Thoracic aorta (tissue), 2 donors: ENCODE measurements at places on chromosomes 5 and 9.

DNA sequence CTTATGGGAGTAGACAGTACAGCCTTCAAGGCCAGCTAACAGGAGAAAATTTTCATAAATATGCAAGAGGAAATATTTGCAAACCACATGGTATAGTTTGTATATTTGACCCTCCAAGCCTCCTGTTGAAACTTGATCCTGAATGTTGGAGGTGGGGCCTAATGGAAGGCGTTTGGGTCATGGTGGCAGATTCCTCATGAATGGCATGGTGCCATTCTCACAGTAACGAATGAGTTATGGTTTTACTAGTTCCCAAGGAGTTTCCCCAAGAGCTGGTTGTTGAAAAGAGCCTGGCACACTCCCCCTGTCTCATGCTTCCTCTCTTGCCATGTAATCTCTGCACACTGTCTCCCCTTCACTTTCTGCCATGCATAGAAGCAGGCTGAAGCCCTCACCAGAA, 3.3 kb upstream of the PAIP1 start:
- DNase-seq: no peak

DNA sequence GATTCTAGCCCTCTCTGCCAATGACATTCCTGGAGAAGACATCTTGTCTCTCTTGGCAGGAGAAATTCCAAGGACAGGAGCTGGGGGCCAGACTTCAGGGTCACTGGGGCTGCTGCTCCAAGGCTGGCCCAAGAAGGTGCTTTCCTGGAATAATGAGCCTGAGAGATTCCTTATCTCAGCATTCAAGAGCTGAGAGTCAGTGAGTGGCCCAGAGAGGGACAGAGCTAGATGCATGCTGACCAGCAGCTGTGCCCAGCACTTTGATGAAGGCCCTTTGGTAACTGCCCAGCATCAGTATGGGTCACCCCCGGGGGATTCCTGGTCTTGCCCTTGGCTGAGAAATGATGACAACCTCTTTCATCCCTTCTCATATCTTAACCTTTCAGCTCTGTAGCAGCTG, 47.7 kb upstream of the CTNNA1 start:
- no peak for DNase-seq

DNA sequence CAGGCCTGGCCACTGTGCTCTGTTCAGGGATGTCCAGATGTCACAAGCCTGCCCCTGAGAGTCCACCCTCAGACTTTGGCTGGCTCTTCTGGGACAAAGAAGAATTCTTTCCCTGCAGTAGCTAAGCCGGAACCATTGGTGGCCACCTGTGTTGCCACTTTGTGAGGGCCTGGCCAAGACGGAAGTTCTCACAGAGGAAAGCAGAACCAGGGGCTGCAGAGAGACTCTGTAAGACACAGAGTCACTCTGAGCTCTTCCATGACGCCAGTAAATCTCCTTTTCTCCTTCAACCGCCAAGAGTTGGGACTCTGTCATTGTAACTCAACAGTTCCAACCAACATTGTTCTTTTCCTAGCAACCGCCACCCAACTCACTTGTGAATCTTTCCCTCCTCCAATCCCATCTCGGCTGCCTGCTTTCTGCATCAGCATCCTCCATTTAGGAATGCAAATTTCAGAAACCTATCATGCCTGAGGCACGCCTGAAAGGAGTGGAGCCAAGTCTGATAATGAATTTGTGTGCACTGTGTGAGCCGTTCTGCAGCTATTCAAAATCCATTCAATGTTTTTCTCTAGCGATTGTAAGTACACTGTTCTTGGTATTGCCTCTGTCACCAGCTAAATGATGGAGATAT, 37.8 kb upstream of the ATP6V1G1 start:
- DNase-seq: no peak

DNA sequence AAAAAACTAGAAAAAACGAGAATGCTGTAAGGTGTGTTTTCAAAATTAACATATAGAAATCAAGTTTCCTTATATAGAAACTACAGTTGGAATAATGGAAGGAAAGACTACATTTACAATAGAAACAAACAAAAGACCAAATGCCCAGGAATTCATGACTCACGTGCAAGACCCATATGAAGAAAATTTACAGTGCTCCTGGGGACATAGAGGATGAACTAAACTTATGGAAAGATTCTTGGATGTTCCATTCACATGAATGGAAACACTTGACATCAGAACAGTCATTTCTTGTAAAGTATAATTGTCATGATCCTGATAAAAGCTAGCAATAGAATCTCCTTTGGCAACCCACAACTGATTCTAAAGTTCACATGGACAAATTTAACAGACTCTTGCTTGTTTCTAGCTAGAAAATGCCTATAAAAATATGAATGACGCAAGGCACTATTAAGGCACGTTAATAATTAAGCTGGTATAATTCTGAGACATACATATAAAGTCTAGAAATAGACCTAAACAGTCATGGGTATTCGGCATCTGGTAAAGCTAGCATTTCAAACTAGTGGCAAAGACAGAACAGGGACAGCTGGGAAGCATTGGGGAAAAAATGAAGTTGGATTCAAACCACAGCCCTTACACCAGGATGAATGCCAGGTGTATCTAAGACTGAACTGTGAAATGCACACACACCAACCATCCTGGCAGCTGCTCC, 5.1 kb upstream of the ZFP62 start:
- no peak for DNase-seq

DNA sequence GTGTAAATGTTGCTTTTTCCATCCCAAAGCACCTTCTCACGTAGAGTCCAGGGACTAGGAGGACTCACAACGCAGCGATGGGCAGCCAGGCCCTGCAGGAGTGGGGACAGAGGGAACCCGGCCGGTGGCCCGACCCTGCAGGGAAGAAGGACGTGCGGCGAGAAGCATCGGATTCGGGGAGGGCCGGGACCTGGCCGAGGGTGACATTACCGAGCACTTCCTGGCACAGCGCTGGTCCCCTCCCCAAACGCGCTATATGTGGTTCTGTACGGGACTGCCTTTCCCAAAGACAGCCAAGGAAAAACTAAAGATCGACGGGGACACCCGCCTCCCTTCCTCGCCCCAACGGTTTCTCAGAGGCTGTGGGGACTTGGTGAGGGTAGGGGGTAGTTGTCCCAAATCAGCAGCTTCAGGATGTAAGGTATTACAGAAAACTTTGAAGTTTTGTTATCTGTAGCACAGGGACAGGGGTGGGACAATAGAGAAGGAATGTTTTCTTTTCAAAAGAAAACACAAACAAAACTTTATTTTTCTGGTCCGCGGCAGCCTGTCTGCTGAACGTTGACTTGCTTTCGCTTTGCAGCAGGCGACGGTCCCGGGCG, 887 bp upstream of the MAP3K1 start:
- no peak for DNase-seq

DNA sequence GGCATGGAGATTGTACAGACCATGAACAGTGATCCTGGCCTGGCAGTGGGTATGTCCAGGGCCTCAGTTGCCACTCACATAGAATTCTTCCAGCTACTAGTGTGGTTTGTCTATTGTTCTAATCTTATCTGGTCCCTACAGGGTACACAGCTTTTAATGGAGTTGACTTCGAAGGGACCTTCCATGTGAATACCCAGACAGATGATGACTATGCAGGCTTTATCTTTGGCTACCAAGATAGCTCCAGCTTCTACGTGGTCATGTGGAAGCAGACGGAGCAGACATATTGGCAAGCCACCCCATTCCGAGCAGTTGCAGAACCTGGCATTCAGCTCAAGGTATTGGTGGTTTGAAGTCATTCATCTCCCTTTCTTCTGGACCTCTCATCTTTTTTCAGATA, 43.8 kb downstream of the THBS4 start:
- no peak for DNase-seq

DNA sequence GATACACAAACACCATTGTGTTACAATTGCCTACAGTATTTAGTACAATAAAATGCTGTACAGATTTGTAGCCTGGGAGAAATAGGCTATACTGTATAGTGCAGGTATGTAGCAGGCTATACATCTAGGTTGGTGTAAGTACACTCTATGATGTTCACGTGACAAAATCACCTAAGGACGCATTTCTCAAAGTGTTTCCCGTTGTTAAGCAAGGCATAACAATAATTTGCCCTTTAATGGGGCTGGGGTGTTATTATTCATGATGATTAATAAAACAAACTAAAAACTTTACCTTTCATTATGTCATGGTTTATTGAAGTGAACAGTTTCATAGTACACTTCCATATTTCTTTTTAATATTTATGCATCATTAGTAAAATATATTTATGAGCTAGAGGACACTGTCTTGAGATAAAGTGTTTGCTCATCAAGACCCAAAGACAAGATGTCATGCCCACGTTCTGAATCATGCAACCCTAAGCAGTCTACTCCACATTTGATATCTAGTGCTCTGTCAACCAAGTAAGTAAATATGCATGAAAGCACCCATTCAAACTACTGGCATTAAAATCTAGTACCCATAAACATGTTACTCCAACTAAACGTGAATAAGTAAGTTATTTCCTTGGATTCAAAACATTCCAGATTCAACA, 220.5 kb downstream of the NR2F1-AS1 start:
- DNase-seq: no peak

DNA sequence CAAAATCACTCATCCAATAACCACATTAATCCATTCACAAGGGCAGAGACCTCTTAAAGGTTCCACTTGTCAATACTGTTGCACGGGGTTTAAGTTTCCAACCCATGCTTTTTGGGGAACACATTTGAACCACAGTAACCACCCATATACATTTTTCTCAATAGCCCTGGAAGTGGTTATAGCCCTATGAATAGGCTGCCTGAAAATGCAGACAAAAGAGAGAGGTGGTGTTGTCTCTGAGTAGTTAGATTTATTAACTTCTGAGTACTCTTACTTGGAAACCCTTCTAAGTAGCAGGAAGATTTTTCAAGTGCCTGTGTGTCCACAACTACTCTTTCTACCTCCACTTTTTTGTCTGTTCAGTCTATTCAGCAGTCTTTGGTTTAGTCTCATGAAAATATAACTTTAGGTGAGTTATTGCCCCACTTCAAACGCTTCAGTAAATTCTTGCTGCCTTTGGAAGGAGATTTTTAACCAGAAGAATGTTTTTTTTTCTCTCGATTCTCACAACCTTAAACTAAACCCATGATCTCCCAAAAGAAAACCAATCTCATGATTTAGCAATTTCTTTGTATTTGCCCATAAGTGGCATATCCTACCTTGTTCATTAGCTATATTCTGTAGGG, 42.6 kb downstream of the ARHGEF28 start:
- DNase-seq: no peak

GRCh38 chr9:2992427-2992826, 148.5 kb upstream of the PUM3 start:
- DNase-seq: no peak
